Stimulated activated naive CD8-positive, alpha-beta T cell treated with anti-CD3 and anti-CD28 coated beads, Interleukin-15, amount 100 ng/mL, for 72 hours (primary cell): ENCODE measurements at places on chromosomes 1 and 21.
A peak's percentile ranks its signal among the peaks of the same experiment; 100 is the strongest.

- DNase-seq: no peak
These were observed 32.5 kb upstream of the SSX2IP start for GRCh38 chr1:84722794-84723193.

DNA sequence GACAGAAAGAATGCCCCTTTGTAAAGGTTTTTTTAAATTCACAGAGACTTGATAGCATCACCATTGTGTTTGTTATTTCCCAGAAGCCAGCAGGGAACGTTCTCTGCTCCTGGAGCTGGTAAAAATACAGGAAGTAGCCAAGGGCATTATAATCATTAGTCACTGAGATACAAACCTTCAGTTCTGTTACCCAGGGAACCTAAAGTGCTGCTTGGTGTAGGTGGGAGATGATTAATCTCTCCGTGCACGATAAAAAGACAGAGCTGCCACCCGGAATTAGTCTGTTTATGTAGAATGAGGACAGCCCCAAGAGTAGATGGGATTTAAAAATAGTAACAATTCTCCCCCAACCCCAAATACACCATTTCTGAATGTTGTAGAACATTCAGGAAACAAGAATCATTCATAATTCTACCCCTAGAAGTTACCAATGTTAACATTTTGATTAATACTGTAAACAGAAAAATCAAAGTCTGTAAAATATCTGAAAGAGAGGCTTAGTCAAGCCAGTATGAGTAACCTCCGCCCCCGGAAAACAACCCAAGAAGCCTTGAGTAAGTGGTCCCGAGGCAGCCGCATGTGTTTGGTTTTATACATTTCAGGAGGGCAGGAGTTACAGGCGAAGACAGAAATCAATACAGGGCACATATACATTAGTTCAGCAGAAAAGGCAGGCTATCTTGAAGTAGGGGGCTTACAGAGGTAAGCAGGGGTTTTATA, 45.3 kb upstream of the CTBS start:
- peak; percentile 50 for DNase-seq

- no peak for DNase-seq
These were observed 13.5 kb upstream of the ADAMTSL4 start for GRCh38 chr1:150535511-150536287.

DNA sequence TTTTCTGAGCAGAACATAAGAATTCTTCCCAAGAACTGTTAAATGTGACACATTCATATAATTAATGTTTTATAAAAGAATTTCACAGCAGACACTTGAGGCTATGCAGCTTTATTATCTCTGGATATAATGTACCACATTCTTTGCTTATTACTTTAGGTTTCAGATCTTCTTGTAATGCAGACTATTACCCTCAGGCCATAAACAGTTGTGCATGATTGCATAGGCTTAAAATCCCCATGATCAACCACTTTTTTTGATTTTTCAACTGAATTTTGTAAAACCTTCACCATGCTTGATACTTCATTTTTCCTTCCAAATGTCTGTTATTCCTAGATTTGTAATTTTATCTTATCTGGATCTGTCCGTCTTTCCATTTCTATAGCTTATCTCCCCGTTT, 1355.7 kb downstream of the BRINP3 start:
- DNase-seq: no peak

GRCh38 chr1:74629283-74629682, 44.3 kb downstream of the ERICH3 start:
- DNase-seq: no peak

GRCh38 chr1:69650779-69651178, 83.1 kb downstream of the LRRC7 start:
- DNase-seq: no peak

DNA sequence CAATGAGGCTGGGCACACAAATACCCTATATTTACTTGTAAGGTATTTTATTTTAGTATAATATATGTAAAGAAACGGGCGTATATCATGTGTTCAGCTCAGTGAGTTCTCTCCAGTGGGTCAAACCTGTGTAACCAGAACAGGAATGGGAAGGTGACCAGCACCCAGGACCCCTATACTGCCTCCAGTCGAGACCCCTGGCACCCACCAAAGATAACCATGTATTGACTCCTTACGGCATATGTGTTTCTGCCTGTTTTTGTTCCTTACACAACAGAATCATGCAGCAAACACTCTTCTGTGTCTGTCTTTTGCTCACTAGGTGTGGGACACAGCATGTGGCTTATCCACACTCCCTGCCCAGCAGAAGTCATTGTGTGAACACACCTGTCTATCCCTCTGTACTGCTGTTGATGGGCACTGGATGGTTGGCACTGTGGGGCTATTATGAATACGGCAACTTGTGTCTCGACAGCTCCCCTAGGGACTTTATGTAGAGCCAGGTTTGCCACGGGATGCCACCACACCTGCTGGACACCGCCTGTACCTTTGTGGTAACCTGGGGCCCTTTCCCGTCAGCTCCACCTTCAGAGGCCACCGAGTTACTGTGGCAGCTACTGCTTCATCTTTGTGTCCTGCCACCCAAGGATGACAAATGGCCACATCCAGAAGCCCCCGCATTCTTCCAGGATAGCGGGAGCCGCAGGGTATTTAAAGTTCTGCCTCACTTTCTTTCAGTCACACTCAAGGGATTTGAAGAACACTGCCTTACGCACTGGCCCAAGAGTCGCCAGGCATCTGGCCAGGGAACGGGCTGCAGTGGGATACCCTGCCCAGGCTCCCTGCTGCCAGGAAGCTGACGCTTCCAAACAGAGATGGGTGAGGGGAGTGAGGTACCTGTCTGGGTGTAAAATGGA, 23.5 kb upstream of the C2CD2 start:
- no peak for DNase-seq

DNA sequence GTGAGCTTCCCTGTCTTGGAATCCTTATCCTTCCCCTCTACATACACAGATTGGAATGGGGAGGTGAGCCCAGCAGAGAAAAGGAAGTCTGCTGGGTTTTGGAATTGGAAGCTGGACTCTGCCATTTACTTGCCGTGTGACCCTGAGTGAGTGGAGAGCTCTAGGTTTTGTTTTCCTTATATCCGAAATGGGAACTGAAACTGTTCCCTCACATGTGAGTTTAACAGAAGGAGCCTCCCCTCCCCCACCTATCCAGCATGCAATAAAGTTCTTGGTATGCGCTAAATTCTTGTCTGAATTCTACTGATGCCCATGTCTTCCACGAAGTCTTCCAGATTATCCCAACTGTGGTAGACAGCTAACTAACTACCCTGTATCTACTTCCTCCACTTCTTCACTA, 58.7 kb downstream of the NENF start:
- no peak for DNase-seq

- DNase-seq: no peak
These were observed 116.0 kb downstream of the ETS2 start for GRCh38 chr21:38921511-38922251.

- no peak for DNase-seq
These were observed 118.7 kb upstream of the ZBTB40 start for GRCh38 chr1:22332795-22333499.

GRCh38 chr1:56854521-56855099, at the start of gene C8A:
Gene C8A (plus strand): TSS chr1:56854797. CDS start chr1:56854902, 105 bp downstream.
- DNase-seq: no peak

GRCh38 chr1:2384941-2385481, 6.3 kb downstream of the MORN1 start:
- no peak for DNase-seq

DNA sequence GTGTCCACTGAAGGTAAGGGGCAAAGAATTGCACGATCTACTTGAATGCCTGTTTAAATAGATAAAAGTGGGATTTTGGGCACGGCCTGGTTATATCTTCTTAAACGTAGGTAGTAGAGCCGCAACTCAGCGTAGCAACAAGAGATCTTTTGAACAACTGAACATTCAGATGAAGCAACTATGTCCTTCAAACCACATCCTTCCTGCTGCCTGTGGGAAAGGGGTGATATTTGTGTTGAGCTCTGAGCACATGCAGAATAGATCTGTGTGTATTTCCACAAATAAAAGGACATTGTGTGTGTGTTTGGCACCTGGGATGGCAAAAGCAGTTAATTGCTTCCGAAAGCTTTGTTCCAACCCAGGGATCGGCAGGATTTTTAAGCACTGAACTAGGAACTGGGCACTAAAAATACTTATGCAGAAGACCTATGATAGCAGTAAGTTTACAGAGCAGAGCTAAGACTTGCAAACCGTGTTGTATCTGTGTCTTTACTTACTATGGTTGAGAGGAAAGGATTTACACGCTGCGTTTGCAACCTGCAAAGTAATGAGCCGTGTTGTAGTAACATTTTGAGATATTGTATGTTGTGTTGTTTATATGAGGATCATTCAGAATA, 333.4 kb downstream of the CHRM3 start:
- DNase-seq: peak; percentile 46

DNA sequence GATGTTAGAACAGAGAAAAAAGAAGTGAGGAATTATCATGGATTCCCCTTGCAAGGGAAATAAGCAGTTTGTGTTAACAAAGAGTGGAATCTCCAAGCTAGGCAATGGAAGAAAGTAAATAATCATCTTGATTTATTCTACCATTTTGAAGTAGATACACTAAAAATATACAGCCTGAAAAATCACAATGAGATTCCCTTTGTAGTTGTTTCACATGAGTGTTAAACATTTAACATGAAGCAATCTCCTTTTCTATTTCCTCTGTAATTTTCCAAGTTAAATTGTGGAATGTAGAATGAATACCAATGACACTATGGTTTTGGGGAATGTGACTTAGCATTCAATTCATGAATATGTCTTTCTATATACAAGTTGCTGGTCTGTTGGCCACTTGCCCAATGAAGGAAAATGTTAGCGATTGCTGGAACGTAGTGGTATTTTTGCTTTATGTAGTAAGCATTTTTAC, 5.7 kb downstream of the TGFB2 start:
- no peak for DNase-seq

GRCh38 chr1:207822124-207822601, 70.3 kb downstream of the CD46 start:
- DNase-seq: no peak

DNA sequence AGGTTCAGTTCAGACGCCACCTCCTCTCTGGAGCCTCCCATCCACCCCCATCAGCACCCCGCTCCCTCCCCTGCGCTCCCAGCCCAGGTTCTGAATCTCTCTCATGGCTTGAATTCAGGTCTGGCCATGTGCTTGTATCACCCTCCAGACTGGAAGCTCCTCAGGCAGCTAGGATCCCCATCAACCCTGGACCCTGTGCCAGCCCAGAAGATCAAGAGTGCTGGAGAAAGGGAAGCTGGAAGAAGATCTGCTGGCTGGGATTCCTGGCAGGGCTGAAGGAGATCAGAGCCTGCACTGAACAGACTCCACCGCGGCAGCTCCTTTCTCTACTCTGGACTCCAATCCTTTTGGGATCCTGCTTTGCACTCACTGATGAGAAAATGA, 11.7 kb upstream of the TINAGL1 start:
- no peak for DNase-seq

GRCh38 chr1:182666706-182667105, 17.7 kb downstream of the RGS8 start:
- no peak for DNase-seq

DNA sequence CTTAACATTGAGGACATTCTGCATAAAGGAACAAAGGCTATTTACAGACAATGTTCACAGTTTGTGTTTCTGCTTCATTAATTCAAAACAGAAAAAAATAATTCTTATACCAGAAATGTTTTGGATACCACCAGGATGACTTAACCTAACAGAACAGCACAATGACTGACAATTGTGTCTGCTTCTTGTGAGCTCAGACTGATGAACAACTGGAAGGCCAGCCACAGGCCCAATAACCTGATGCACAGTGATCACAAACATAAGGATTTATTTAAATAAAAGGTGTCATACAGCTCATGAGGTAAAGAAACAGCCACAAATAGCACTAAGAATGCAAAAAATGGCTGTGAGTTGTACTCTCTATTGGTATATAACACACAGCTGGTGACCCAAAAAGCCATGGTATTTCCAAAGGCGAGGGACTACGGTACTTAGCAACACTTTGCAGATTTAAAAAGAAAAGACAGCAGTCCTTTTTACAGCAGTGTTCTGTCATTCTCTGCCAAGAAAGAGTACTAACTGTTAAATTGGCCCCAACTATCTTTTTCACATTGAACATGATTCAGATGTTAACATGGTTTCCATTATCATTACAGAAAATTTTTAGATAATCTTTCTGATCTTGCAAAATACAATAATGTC, 32.1 kb upstream of the DDAH1 start:
- DNase-seq: no peak

GRCh38 chr1:12186679-12186985, 19.8 kb downstream of the TNFRSF1B start:
- no peak for DNase-seq

- no peak for DNase-seq
These were observed 6.6 kb downstream of the PGM1 start for GRCh38 chr1:63599799-63600198.

DNA sequence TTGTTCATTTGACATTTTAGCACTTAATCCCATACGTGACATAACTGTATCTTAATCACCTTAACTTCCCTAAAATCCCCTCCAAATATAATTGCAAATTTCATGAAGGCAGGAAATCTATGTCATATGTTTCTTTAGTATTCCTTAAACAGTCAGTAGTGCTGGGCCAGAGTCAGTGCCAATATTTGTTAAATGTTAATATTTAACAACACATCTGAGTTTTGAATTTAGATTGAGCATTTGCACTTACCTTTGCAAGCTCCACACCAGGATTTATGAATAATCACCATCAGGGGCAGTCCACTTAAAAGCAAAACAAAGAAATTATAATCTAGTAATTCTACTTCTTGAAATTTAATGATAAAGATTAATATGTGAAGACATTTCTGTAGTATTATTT, 5.3 kb downstream of the KTI12 start:
- no peak for DNase-seq

- no peak for DNase-seq
These were observed 18.5 kb upstream of the MAGOH start for GRCh38 chr1:53256511-53257453.

DNA sequence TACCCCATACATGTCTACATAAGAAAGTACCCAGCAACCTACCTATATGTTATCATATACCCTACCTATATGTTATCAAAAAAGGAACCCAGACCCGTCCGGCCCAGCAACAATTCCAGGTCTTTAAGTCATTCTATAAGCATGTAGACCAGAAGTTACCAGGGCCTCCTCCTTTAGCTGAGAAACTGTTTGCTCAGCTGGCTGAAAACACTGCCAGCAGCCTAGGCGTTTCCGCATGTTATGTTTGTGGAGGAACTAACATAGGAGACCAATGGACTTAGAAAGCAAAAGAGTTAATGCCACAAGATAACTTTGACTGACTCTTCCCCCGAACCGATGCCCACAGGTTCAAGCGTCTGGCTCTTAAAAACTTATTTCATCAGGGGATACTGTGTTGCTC, 7.1 kb upstream of the ZNF678 start:
- no peak for DNase-seq

- DNase-seq: no peak
These were observed 518.4 kb upstream of the CAMK1G start for GRCh38 chr1:209064850-209065706.

GRCh38 chr1:29408831-29409605, 172.7 kb downstream of the PTPRU start:
- no peak for DNase-seq

DNA sequence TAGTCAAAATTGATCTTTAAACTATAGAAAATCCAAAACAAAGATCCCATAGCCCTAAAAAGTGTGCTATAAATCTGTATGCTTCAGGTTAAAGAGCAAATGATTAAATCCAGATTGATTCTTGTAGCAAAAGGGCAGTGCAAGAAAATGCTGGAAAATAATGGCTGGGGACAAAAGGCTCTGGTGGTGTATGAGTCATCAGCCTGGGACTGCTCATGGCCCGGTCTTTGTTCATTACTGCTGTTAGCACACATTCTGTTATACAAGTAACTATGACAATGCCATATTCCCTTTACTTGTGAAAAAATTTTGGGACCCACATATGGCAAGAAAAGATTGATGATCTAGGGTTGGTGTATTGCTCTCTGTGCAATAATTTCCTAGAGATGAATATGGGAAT, 89.1 kb downstream of the RWDD3 start:
- DNase-seq: no peak
